ENCODE measurements at places on chromosomes 7 and 10.

- no peak for DNase-seq
Observed at GRCh38 chr10:89651916-89652573, 7.0 kb upstream of the PANK1 start.

GRCh38 chr10:104333032-104333727 is 5.1 kb downstream of the ITPRIP start:
- no peak for DNase-seq

DNA sequence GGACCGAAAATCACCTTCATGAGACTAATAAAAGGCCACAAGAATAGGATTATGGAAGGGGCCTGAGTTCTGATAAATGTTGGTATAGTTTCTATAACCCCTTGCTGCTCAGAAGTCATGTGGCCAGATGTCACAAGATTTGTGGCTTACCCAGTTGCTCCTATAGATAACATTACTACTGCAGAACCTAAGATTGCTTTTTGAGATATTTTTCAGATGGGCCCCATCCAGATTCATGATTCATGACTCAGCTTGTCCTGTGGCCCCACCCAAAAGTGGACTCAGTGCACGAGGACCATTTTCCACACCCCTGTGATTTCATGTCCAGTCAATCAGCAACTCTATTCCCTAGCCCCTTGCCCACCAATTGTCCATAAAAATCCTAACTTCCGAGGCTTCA is 209.0 kb downstream of the ACTR3B start:
- no peak for DNase-seq

- DNase-seq = no peak
Observed at GRCh38 chr7:49243521-49243920, 319.2 kb downstream of the CDC14C start.

DNA sequence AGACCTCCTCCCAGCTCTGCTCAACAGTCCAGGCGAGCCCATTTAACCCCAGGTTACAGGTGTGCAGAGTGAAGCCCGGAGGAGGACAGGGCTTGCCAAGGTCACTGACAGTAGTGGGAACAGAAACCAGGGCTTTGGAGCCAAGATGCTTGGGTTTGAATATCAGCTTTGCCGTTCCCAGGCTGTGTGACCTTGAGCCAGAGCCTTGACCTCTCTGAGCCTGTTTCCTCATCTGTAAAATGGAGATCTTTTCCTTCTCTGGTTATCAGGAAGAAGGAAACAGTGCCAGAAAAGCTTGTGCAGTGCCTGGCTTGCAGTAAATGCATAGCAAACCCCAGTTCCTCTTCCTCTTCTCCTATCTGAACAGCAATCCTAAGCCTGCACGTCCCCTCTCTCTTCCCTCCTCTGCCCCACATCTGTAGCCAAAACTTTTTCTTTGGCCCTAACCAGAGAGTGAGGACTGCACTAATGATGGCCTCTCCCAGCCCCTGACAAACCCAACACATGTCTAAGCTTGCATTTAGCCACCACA is 21.4 kb upstream of the MLXIPL start:
- no peak for DNase-seq

DNA sequence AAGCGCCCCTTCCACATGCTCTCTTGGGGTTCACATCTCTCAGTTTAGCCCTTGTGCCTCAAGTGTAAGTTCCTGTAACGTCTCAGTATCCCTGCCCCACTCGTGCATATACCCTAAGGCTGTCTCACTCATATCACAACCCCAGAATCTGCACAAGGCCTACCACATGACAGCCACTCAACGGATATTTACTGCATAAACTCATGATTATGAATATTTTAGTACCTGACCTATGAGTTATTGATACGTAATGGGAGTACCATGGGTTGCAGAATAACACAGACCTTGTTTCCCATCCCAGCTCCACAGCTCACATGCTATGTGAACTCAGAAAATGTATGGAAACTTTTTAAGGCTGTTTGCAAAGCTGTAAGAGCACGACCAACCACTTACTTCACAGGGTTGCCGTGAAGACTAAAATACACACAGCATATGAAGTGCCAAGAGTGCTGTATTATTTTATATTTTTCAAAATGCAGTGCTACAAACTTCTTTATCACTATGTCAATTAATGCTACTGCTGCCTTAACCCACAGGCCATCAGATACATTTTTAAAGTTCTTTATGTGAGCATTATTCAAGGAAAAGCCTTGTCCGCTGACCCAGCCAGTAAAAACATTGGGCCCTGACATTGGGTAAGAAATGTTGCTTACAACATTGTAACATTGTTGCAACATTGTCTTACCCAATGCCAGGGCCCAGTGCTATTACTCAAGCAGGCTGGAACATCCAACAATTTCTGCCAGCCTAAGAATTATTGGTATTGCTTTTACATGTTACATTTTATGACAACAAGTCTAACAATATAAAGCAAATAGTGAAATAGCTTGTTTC is 97.2 kb downstream of the JAZF1 start:
- no peak for DNase-seq

DNA sequence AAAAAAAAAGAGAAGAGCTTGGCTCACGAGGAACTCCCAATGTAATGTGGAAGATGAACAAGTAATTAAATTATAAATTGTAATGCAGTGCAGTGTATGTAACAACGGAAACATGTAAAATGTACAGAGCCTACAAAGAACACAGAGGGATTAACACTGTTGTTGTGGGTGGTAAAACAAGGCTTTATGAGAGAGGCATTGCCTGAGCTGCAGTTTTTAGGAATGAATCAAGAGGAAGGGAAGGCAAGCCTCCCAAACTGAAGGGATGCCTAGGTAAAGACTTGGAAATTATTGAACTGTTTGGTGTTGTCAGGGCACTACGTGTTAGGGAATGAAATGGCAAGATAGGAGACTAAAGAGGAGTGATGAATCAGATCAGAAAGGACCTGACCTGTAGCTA is 213.7 kb downstream of the HTR7 start:
- DNase-seq = no peak

DNA sequence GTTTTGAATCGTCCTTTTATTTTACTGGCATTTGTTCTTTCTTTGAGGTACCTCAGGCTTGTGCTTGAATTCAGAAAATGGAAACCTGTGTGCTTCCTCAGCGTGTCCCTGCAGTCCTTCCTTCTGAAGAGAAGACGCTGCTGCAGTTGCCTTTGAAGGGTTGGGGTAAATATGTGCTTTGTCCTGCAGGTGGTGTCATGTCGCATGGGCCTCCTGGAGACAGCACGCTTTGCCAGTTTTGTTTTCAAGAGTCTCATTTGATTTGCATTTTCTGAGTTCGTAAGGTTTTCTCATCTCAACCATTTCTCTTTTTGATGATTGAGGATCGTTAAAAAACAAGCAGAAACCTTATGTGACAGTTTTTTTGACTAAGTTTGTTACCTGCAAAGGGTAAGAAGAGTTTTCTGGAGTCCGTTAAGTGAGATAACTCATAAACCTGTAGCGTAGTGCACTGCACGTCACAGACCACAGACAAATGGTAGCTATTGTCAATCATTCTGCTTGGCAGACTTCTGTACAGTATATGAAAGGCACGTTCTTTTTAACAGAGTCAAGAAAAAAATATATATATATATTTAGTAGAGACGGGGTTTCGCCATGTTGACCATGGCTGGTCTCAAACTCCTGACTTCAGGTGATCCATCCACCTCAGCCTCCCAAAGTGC is 57.0 kb downstream of the CDC123 start:
- no peak for DNase-seq

DNA sequence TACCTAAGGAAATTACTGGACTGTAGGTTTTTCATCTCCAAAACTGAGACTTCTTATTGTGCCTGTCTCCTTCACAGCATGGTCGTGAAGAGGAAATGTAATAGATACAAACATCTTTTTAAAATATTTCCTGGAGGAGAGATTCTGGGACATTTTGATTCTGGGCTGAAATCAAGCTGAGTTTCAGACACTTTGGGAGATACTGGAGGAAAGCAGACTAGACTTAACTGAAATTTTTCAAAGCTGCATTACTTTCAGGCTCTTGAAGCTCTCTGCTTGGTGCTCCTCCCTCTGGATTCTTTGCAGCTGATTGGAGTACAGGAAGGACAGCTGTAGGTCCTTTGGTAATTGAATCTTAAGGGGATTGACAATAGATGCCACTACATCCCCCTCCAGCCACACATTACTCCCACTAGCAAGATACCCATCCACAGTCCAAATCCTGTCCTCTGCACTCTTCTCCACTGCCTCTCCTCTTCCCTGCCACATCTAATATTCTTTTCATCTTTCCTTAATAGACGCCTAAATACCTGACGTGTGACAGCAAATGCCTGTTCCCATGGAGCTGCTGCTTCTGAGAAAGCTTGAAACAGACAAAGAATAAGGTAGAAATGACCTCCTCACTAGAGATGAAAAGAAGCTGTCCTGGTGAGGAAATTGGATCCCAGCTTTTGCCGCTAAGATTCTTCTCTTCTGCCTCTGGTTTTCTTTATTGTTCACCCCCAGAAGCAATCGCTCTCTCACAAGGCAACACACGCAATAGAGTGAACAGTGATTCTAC is 111.5 kb upstream of the PHYHIPL start:
- no peak for DNase-seq

- no peak for DNase-seq
Observed at GRCh38 chr7:156147756-156148504, 335.7 kb upstream of the SHH start.

DNA sequence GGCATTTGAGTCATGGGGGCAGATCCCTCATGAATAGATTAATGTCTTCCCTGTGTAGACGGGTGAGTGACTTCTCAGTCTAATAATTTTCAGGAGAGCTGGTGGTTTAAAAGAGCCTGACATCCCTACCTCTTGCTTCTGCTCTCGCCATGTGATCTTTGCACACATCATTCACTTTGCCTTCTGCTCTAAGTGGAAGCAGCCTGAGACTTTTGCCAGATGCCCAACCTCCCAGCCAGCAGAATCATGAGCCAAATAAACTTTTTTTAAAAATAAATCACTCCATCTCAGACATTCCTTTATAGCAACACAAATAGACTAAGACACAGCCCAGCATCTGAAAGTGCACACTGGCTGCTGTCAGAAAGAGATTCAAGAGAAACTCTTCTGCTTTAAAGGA is 155.2 kb downstream of the ZNF365 start:
- no peak for DNase-seq

GRCh38 chr10:103545771-103546281 is 52.3 kb downstream of the NEURL1 start:
- DNase-seq = no peak

DNA sequence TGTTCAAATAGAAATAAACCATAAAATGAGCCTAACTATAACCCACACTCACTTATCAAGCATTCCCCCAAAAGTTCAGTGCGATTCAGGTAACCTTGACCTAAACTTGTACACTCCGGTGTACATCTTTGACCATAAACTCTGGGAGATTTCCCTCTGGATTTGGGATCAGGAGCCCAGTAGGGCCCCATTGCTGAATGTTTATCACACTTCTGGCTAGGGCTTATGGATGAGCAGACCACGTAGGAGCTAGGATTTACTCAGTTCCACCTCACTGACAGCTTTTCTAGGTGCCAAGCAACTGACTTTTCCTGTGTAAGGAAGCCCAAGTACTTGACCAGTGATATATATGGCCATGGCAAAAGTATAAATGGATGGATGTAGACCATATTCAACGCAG is 113.7 kb downstream of the SVOPL start:
- DNase-seq = no peak

DNA sequence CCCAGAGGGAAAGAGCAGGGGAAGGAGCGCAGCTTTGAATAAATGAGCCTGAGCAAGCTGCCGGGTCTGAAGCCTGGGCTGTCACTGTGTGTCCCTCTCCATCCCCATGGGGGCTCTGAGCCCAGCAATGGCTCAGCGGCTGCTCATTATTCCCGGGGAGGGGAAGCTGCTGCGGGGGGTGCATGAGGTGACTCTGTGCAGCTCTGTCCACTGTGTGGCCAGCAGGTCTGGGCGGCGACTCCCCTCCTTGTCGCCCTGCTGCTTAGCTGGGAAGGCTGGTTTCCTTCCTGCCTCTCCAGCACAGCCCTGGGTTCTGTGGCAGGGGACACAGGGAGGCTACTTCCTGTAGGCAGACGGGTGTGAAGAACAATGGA is 234.2 kb downstream of the PRPF18 start:
- no peak for DNase-seq

GRCh38 chr7:16171928-16172327 is 249.4 kb downstream of the CRPPA start:
- no peak for DNase-seq

DNA sequence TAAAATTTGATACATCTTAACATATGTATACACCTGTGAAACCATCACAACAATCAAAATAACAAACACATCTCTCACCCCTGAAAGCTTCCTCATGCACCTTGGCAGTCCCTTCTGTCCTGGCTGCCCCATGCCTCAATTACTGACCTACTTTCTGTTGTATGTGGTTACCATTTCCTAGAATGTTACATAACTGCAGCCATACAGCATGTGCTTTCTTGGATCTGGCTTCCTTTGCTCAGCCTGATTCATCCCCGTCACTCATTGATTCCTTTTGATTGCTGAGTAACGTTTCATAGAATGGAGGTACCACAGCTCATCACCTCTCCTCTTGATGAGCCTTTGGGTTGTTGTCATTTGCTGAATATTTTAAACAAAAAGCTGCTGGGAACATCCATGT is 165.3 kb downstream of the CELF2 start:
- DNase-seq = no peak

DNA sequence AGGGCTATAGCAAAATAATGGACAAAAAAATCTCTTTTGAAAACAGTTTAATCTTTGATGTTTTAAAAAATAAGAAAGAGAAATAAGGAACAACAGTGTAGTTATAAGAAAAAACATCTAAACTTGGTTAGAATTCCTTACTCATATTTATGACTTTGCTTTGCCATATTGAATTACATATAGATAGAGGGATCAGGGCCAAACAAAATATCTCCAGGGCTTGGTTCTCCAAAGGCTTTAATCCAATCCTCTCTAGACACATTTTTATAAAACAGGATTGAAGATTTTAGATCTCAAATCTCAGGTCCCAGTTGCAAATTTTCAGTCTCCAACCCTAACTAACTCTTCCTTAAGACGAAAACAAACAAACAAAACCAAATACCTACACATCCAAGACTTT is 72.6 kb upstream of the RHOBTB1 start:
- DNase-seq = no peak

DNA sequence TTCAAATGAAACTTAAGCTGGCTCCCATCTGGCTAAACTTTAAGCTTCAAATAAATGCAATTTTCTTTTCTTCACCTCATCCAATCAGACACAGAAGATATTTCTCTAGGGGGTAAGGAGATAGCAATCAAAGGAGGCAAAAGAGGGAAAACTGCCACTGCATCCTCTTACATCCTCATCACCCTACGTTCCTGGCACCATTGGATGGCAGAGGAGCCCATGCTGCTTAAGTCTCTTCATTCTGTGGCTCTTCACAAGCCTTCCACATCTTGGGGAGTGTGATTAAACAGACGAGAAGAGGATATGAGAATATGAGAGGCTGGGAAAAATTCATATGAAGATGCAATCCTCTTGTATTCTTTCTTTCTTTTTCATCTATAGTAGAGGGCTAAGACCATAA is 345.7 kb upstream of the AOAH start:
- no peak for DNase-seq
